ENCODE measurements at places on chromosomes 6 and 20.

DNA sequence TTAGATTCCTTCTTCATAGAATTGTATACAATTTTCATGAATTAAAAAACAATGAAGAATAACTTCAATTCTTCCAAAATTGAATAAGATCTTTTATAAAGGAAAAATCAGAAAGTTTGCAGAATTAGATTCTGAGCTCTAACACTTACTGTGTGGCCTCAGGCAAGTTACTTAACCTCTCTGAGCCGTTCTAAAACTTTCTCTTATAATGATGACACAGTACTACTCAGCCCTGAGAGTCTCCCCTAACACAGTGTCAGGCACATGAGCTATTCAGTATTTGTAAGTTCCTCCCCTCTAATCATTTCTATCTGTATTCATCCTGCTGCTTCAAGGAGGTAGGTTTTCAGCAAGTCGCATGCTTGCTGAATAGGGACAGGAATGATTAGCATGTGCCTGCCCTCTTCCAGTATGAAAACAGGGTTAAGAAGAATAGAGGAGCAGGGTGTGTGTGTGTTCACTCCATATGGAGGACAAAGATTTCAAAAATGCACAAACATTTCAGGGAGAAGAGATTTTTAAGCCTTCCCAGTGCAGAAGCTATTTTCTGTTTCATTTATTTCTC is 11.4 kb downstream of the ID4 start:
- no peak for DNase-seq

DNA sequence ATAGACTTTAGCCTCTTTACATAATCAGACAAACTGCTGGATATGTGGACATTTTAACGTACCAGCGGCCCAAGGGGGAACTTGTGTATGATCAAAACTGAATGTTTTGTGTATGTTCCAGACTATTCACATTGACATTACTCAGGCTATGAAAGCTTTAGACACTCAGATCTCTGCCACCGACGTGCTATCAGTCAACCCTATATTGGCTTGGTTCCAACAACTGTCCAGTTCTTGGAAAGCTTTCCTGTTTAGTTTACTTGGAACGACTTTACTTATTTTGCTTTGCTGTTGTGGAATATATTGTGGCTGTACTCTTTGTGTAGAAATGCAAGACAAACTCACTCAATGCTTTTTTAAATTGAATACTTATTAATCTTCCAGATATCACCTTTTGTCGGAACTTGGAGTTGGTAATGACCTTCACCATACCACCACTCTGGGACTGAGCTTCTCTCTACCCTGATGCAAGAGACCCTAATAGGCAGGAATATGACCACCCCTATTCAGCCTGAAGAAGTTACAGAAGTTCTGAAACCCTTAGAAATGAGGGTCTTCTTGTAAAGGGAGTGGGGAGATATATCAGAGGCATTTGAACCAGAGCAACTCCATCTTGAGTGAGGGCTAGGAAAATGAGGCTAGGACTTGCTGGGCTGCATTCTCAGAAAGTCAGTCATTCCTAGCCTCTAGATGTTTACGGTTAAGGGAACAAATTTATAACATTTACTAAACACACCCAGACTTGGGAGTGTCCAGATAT is 49.0 kb upstream of the PAX1 start:
- DNase-seq, result no peak

DNA sequence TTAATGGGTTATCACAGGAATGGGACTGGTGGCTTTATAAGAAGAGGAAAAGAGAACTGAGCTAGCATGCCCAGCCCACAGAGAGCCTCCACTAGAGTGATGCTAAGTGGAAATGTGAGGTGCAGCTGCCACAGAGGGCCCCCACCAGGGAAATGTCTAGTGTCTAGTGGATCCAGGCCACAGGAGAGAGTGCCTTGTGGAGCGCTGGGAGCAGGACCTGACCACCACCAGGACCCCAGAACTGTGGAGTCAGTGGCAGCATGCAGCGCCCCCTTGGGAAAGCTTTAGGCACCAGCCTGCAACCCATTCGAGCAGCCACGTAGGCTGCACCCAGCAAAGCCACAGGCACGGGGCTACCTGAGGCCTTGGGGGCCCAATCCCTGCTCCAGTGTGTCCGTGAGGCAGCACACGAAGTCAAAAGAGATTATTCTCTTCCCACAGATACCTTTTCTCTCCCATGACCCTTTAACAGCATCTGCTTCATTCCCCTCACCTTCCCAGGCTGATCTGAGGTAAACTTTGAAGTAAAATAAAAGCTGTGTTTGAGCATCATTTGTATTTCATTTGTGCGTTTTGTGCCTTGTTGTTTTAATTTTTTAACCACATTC is 4.4 kb downstream of the HLA-E start:
- no peak for DNase-seq

DNA sequence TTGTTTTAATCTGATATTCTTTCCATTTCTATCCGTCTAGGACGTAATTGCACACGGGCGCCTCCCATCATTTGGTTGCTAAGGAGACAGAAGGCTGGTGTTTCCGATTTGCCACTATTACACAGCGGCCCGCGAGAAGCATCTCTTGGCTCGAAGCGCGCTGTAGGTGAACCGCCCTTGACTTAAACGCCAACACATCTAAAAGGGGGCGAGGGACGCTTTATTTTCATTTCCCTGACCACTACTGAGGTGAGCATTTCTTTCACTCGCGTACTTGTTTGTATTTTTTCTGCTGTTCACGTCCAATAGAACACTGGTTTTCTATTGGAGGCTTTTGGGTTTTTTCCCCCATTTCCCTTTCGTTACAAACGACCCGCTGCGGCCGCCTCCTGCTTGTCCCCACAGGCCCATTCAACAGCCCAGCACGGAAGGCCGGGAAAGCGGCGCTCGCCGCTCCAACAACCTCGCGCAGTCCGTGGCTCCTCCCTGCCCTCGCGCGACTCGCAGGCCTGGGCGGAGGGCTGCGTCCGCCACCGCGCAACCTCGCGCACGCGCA is 505 bp upstream of the WRNIP1 start:
- no peak for DNase-seq

DNA sequence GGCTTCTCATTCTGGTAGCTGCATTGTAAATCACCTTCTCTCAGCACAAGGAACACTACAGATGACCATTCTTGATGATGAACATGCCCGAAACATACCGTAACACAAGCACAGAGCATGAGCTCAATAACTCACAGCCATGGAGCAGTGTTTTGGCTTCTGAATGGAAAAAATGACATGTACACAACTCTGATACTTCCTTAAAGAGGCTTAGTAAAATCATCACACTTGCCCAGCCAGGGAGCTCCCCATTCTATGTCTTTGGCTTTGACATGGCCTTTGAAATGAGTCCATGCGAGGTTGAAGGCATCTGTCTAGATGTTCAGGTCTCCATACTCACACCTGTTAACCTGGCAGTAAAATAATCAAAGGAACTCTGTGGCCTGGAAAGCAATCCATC is 87.6 kb downstream of the MYB start:
- no peak for DNase-seq
